ENCODE measurements at places on chromosomes 12 and 14.

GRCh38 chr12:92439420-92439805, 263.4 kb upstream of the PLEKHG7 start:
- DNase-seq, result peak; percentile 37

- no peak for DNase-seq
Measured at GRCh38 chr14:60845523-60845922, 111.0 kb downstream of the MNAT1 start.

DNA sequence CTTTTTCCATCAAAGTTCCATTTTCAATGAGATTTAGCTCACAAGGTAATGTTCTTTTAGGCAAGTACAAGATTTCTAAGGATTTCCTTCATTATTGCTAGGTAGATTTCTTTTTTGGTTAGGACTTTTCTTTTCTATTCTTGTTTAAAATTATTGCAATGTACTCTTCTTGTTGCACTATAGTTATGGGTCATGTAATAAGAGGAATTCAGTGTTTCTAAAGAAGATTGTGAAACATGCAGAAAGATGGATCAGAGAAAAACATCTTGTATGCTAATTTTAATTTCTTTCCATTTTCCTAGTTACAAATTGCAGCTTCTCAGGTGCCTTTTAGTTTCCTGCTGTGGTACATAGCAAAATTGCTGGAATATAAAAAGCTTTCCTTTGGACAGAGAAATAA, 56.1 kb downstream of the BTG1 start:
- no peak for DNase-seq

DNA sequence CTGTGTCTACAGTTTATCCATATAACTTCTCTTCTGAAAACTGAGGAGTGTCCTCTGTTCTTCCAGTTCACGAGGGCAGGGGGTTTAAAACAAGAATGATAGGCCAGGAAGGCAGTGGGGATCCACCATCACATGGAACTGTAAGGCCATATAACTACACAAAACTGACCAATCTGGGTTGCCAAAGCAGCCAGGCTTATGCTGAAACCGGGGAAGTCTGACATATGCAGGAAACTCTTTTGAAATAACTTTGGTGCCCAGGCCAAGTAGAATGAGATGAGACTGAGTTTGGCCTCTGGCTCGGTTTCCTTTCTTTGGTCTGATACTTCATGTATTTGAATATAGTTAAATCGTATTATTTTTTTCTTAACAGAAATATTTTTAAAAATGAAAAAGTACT, 18.0 kb upstream of the ATF1 start:
- DNase-seq, result no peak

GRCh38 chr12:52807544-52808470, 6.1 kb downstream of the KRT4 start:
- DNase-seq, result no peak

DNA sequence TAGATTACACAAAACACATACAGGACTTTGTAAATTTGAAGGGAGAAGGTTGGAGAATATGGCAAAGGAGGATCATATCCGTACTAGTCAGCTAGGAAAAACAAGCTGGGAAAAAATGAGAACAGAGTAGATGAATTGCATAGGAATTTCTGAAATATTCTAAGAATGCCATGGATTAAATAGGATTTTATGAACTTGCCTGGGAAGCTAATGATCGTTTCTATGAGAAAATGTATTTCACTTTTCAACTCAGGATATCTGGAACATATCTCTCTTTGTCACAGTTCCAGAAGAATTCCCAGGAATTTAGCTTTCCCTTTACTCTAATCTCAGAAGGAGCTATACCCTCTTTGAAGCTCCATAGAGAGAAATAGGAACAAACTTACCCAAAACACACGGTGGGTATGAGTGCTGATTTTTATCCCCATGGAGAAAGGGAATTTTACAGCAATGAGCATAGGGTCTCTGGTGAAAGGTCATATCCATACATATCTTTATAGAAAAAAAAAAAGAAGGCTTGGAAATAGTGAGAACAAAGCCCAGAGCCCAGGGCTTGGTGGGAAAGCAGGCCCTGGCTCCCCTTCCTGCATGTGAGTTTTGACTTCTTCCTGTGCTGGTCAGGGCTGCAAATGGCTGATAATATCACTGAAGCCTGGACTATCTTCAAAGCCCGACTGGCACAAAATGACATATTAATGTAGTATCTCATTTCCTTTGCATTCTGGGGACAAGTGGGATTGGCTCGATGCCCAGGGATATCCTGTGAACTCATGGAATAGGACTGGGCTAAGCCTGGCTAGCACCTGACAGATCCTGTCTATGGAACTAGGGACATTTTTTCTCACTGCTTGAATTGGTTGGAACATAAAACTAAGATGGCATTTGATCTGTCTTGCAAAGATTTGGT, 136.3 kb downstream of the AEBP2 start:
- peak; percentile 89 for DNase-seq

- DNase-seq, result no peak
Measured at GRCh38 chr12:120710805-120711296, 593 bp downstream of the UNC119B start.

Measured in EL (cell line).